ENCODE measurements at places on chromosomes 3 and 15. TPM values are rescaled to one million over a fixed set of nuclear protein-coding genes. Genes with fewer than 3 reads are reported as not detected.

GRCh38 chr3:196412704-196413103, 19.5 kb downstream of the UBXN7 start:
- no peak for DNase-seq
- no peak overlapping the region for H3K27ac ChIP-seq
- no peaks in the 10 kb centered on the region for H3K27me3 ChIP-seq
- no peaks in the 10 kb centered on the region for H3K4me1 ChIP-seq
- H3K36me3 ChIP-seq, result peaks cover 3% of the 10 kb centered on the region
- H3K4me3 ChIP-seq, result no peak overlapping the region

GRCh38 chr3:94811836-94812235, 749.0 kb downstream of the NSUN3 start:
- H3K27ac ChIP-seq, result no peak overlapping the region
- no peaks in the 10 kb centered on the region for H3K36me3 ChIP-seq
- H3K4me1 ChIP-seq, result no peaks in the 10 kb centered on the region
- DNase-seq, result no peak

CLRN1 gene
- not detected for total RNA-seq

C3orf49 gene
- not detected for total RNA-seq

- DNase-seq, result peak; percentile 32
- H3K27me3 ChIP-seq, result no peaks in the 10 kb centered on the region
- H3K36me3 ChIP-seq, result no peaks in the 10 kb centered on the region
- H3K4me3 ChIP-seq, result no peak overlapping the region
- H3K27ac ChIP-seq, result no peak overlapping the region
- no peaks in the 10 kb centered on the region for H3K4me1 ChIP-seq
Observed at GRCh38 chr15:74855857-74856256, 12.9 kb upstream of the ULK3 start.

TMEM40 gene
- total RNA-seq, result not detected

DNA sequence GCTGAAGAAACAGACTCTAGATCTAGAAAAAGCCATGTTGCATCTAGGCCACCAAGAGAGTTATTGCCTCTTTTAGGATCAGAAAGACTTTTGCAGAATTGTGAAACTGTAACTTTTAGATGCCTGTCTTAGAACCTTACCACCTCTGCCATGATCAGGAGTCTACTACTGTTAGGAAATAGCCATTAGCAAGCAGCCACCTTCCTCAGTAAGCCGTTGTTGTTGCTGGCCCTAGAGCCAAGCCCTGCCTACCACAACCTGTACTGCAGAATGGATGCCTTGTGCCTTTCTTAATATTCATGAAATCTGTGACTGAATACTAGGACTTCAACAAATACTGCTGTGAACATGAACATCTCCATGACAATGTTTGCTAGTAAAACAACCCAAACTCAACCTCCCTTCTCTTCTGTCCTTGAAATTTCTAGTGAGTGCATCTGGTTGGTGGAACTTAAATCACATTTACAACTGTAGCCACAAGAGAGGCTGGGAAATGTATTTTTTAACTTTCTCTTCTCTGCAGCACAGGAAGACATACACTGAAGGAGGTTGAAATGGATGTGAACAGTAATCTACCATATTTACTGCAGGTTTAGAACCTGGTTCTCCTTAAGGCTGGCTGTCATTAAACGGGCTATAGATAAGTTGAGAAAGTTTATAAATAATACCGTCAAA, 20.7 kb downstream of the RASA2 start:
- peaks cover 14% of the 10 kb centered on the region for H3K36me3 ChIP-seq
- DNase-seq, result no peak
- H3K27me3 ChIP-seq, result no peaks in the 10 kb centered on the region
- no peaks in the 10 kb centered on the region for H3K4me1 ChIP-seq
- H3K4me3 ChIP-seq, result no peak overlapping the region

CFAP91 gene
- 0.10 TPM for total RNA-seq

GRCh38 chr3:133983126-133983525, 46.6 kb downstream of the SLCO2A1 start:
- H3K4me1 ChIP-seq, result no peaks in the 10 kb centered on the region
- no peak overlapping the region for H3K4me3 ChIP-seq
- no peak overlapping the region for H3K27ac ChIP-seq
- H3K36me3 ChIP-seq, result no peaks in the 10 kb centered on the region
- DNase-seq, result no peak

RPSA gene
- total RNA-seq, result 1,936 TPM

DNA sequence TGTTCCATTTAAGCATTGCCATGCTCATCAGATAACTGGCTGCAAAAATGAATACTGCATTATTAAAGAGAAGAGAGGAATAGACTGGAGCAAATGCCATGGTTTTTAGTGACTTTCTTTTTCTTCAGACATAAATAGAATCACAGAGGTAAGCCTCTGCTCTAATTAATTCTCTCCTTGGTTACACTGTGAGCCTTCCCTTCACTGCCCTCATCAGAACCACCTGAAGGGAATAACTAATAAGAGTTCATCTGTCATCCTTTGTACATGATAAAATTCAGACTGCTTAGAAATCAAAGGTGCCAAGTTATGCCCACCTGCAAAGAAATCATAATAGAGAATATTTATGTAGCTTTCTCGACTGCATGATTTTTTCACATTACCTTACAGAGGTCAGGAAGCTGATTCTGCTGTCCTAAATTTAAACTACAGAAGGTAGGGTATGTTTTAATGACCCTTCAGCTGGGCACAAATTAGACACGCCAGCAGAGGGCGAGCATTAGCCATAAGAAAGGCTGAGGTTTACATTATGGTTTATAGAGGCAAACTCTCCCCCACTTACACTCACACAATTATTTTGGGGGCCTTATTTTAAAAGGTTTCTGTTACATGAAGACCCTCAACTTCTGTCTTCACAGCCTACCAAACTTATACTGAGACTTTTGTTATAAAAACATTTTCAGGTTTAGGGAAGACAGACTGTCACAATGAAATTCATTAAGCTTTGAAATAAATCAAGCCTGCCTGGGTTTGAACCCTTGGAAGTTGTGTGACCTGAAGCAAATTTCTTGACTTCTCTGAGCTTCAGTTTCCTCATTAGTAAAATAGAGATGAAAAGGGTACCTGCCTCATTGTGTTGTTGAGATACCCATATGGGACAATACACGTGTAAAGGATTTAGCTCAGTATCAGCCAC, 15.3 kb upstream of the UNC13C start:
- peak; percentile 22 for DNase-seq
- no peaks in the 10 kb centered on the region for H3K4me1 ChIP-seq
- no peaks in the 10 kb centered on the region for H3K27me3 ChIP-seq

- DNase-seq, result no peak
- no peak overlapping the region for H3K4me3 ChIP-seq
- peaks cover 67% of the 10 kb centered on the region for H3K36me3 ChIP-seq
- no peaks in the 10 kb centered on the region for H3K4me1 ChIP-seq
- no peaks in the 10 kb centered on the region for H3K27me3 ChIP-seq
Observed at GRCh38 chr3:47082519-47082918, 81.4 kb downstream of the SETD2 start.

All from SJCRH30 (cell line).